Naive thymus-derived CD4-positive, alpha-beta T cell (primary cell): ENCODE measurements at places on chromosomes 2 and 18. TPM values are rescaled to one million over a fixed set of nuclear protein-coding genes. Genes with fewer than 3 reads are reported as not detected.

SLC9A4 gene
- 0.13 TPM for total RNA-seq

DNA sequence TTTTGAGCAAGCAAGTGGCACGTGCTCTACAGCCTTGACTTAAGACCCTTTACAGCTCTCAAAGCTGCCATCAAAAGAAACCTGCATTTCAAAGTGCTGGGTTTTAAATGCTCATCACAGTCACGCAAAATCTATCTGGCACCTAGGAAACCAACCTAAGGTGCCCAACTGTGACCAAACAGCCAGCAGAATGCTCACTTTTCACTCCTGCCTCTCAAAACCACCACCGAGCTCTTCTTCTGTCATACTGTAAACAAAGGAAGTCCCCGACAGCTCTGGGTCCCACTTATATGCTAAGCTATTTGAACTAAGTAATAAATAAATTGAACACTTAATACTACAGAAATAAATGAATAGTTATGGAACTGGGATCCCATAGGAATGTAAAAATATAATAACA lies 33.6 kb downstream of the SATB2 start:
- H3K27me3 ChIP-seq = no peaks in the 10 kb centered on the region
- no peak for DNase-seq
- no peaks in the 10 kb centered on the region for H3K36me3 ChIP-seq
- no peaks in the 10 kb centered on the region for H3K4me1 ChIP-seq

IL37 gene
- not detected for total RNA-seq

- H3K4me1 ChIP-seq = peaks cover 23% of the 10 kb centered on the region
- H3K27ac ChIP-seq = no peak overlapping the region
- DNase-seq = no peak
These were observed 73.5 kb upstream of the C2orf15 start for GRCh38 chr2:99067871-99068625.

PAX3 gene
- not detected for total RNA-seq

TCF4 gene
- 21.8 TPM for total RNA-seq

GRCh38 chr2:120419073-120419472 lies 73.1 kb downstream of the INHBB start:
- no peak overlapping the region for H3K27ac ChIP-seq
- H3K4me3 ChIP-seq = no peak overlapping the region
- H3K27me3 ChIP-seq = no peaks in the 10 kb centered on the region
- peak; percentile 13 for DNase-seq
- H3K4me1 ChIP-seq = no peaks in the 10 kb centered on the region

FBXO36 gene
- 1.4 TPM for total RNA-seq

SULT1C4 gene
- not detected for total RNA-seq

- no peak for DNase-seq
- H3K4me3 ChIP-seq = no peak overlapping the region
- no peaks in the 10 kb centered on the region for H3K27me3 ChIP-seq
- H3K36me3 ChIP-seq = no peaks in the 10 kb centered on the region
These were observed 367.7 kb upstream of the NETO1 start for GRCh38 chr18:73235491-73235890.

DNA sequence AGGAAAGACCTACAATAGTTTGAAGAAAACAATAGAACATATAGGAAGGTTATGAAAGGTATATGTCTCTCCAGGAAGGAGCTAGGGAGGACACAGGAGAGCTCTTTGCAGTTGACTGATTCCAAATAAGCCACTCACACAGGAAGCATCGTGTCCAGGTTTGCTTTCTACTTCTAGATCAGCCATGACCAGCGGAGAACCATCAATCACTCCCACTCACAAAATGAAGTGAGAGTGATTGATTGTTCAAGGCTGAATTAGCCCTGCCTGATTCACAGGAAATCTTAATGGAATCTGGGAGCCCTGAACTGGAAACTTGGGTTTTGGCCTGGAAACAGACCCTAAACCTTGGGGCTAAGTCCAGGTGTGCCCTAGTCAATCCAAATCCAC lies 1292.2 kb upstream of the ZEB2 start:
- DNase-seq = no peak
- H3K27ac ChIP-seq = no peak overlapping the region
- H3K36me3 ChIP-seq = no peaks in the 10 kb centered on the region
- H3K4me1 ChIP-seq = no peaks in the 10 kb centered on the region
- H3K4me3 ChIP-seq = no peak overlapping the region

- H3K4me1 ChIP-seq = peaks cover 18% of the 10 kb centered on the region
- H3K36me3 ChIP-seq = no peaks in the 10 kb centered on the region
- H3K27ac ChIP-seq = peak overlapping the region; percentile 26
- peak overlapping the region; percentile 24 for H3K4me3 ChIP-seq
- DNase-seq = peak; percentile 42
These were observed 19.9 kb downstream of the TOGARAM2 start for GRCh38 chr2:29000956-29001355.
